T follicular helper cell (primary cell): ENCODE measurements at places on chromosomes 12 and 14.

DNA sequence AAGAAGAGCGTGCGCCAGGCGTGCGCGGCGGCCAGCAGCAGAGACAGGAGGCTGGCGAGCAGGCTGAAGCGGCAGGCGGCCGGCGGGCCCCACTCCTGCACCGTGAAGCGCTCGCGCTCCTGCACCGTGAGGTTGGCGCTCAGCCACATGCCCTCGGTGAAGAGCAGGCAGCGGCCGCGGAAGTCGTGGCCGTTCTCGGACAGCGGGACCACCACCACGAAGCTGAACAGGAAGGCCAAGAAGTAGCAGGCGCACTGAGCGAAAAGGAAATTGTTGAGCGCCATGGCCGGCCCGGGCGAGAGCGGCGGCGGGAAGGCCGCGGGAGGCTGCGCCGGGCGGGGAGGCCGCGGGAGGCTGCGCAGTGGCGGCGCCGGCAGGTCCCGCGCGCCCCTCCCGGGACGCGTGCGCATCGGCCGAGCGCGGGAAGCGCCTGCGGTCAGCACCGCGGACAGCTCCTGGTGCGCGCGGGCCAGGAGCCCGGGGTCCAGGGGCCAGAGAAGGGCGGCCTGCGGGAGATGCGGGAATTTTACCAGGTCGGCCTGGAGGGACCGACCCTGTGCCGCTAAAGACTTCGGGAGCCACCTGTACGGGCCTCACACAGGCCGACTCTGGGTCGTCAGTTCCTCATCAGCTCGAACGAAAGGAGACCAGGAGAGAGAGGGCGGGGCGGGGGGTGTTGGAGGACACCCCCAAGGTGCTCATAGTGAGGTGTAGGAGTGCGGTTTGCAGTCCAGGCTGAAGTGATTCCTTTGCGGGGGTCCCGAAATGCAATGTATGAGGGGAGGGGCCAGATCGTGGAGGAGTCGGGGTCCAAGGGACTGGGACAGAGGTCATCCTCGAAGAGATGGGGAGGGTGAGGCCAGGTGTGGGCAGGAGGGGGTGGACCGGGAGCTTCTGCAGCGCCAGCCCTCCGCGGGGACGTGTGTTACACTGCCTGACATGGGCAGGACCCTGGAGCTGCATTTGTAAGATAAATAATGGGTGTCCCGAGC lies at the start of gene TMEM179:
TSS of gene TMEM179 (minus strand) at position 315 of the 992 bp plus-strand sequence. CDS start at position 284, 31 bp downstream.
- no peak for DNase-seq

DNA sequence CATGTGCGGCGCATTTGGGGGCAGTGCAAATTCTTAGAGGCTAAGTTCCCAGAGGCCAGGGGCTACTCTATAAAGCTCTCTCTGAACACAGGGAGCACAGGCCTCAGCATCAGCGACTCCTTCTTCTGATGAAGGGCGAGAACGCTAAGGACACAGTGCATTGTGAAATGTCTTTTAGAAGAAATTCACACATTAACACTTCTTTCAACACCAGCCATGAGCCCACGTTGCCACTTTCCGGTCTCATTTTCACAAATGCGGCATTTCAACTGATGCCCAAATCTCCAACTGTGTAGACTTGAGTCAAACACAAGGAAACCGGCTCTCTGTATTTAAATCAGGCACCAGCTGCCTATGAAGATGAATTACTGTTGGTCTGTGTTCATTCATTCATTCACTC lies 162.0 kb downstream of the FOXN3 start:
- no peak for DNase-seq

DNA sequence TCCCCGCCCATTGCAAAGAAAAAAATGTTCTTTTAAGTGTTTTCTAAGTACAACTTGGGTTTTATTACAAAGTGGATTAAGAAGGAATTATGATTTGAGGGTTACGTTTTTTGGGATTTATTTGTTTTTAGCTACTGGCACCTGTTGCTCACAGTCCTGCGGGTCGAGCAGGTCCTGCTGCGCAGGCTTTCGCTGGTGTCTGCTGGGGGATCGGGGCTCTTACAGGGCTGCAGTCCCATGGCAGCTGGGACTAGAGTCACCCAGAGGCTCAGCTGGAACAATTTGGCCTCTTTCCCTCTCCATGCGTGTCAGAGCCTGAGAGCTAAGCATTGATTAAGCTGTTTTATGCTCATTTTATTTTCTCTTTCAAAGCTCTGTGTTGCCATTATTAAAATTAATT lies 55.6 kb upstream of the DYNC1H1 start:
- no peak for DNase-seq

DNA sequence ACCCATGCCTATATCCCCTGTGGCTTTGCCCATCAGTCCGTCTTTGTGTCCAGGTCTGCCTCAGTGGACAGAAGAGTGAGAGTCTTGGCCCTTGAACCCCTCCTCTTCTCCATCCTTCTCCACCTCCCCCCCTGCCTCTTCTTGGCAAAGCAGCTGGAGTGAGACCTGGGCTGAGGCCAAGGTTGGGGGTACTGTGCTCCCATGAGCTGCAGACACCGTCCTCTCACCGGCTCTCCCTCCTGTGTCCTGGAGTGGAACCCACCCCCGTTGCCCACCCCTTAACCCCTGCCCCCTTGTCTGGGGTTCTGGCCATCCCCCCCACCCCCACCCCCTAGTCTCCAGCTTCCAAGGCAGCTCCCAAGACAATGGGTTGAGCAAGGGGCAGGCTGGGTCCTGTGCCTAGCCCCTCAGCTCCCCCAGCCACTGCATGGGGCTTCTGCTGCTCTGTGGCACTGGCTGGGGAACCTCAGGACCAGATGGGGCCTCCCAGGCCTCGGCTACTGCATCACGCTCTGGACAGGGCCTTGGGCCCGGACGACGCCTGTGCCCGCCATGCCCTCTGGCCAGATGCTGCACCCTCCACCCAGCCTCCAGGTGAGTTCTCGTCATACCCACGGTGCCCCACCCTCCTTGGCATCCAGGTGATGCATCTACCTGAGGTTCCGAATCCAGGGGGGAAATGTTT lies 35.7 kb downstream of the RTL1 start:
- no peak for DNase-seq

GRCh38 chr12:128687851-128688250 lies 135.9 kb downstream of the SLC15A4 start:
- DNase-seq, result no peak

- no peak for DNase-seq
These were observed 706.5 kb downstream of the MED13L start for GRCh38 chr12:115571027-115571426.

GRCh38 chr12:18402872-18403611 lies 141.7 kb downstream of the PIK3C2G start:
- DNase-seq, result no peak

DNA sequence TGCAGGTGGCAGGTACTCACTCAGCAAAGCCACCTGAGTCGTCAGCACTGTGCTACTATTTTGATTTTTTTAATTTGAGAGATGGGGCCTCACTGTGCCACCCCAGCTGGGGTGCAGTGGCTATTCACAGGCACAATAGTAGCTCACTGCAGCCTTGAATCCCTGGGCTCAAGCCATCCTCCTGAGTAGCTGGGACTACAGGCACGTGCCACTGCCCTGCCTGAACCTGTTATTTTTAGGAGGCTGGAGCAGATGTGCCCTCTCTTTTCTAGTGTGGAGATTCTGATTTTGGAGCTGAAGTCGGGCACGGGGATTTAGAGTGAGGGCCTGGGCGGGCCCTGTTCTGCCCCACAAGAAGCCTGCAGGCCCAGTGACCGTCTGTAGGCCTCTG lies 17.3 kb downstream of the SLC25A47 start:
- DNase-seq, result no peak

DNA sequence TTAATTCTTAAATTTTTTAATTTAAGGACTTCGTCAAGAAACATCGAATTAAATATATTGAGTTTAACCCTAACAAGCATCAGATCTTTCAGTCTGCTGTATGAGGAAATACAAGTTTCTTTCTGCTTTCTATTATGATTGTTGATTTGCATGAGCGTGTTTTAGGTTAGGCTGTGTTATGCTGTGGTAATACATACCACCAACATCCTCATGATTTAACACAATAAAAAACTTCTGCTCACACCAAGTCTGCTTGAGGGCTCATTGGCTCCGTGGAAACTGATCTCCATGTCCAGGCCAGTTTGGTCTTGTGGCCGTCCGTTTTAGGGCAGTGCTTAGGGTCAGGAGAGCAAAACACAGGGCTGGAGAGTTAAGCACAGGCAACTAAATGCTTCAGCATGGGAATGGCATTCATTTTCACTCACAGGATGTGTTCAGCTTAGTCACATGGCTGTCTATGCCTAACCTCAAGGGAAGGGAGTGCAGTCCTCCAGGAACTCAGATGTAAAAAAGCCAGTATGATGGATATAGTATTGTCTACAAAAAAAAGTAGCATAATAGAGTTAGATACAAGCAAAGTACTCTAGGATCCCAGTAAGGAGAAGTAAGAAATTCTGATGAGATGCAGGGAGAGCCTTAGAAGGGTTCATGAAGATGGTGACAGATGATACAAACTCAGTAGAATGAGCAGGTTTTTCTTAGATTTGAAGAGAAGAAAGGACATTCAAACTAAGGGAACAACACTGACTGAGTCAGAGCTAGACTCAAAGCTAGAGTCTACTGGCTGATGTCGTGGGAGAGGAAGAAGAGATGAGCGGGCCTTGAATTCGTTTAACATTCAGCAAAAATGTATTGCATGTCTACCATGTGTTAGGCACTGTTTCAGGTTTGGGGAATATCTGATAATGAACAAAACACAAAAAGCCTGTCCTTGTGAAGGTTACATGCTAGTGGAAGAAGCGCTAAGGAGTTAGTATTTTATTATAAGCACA lies 16.3 kb downstream of the MARK3 start:
- DNase-seq, result no peak

DNA sequence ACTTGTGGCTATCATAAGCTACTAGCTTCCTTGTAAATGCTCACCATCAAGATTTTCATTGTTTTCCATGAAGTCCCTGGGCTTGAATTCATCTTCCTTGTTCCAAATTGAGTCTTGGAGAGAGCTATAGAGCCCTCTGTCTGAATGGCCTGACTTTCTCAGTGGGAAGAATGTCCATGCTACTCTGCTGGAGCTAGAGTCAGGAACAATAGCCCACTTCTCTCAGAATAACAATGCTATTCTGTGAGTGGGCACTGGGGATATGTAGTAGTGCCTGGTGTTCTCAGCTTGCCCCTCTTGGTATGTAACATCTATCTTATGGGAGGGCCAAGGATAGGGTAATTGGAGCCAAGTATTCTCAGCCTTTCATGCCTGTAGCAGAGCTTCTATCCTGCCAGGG lies 127.6 kb upstream of the TRHDE start:
- DNase-seq, result no peak

DNA sequence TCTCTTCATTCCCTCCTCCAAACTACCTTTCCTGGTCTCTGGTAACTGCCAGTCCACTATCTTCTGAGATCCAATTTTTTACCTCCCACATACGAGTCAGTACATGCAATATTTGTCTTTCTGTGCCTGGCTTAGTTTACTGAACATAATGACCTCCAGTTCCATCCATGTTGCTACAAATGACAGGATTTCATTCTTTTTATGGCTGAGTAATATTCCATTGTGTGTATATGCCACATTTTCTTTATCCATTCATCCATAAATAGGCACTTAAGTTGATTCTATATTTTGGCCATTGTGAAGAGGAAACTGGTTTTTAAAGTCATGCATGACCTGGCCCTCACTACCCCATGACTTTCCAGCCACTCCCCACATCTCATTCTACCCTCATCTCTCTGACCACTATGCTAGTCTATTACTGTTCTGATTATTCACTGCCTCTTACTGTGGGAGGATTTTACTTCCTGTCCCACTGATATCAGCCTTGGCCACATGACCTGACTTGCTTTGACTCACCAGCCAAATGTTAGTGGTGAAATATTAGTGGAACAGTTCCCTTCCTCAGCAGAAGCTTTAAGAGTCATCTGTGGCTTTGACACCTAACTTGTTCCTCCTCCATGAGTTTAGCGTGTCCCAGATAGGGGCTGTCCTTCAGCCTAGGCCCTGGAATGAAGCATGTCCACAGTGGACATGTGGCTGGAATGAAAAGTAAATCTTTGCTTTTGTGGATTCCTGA lies 52.2 kb downstream of the GOLGA5 start:
- DNase-seq, result no peak

- no peak for DNase-seq
These were observed 344.2 kb upstream of the RGS6 start for GRCh38 chr14:71588028-71588427.

- no peak for DNase-seq
These were observed 23.2 kb upstream of the PTGDR start for GRCh38 chr14:52244328-52244727.

DNA sequence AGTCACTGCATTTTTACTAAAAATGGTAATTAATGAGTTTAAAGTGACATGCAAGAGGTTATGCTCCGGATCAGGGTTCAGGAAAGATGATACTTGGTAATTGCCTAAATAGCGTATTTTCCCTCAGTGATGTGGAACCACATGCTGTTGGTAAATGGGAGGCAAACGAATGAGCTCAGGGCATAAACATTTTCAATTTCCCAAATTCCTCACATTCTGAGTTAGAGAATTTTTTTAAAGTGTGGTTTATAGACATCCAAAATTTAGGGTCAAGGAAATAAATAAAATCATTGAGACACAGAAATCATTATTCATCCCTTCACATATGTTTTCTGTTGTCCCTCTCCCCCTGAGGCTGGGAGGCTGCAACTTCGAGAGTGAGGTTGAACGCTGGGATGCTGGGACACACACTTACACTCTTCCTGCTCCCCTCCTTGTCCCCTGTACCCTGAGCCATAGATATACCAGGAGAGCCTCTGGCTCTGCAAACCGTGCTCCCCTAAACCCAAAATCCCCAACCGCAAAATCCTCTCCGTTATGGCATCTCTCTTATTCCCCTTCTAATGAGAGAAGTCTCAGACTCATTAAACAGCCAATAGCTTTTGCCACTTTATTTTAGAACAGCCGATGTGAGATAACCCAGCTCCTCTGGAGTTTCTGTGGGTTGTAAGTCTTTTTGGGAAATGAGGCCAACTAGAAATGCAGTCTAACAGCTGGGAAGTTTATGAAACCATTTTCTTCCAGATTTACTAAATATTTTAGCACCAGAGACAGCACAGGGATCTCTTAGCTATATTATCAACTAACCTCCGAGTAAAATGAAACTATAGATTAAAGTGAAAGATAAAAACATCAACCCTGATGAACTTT lies 21.4 kb upstream of the ADGRD1 start:
- DNase-seq, result no peak

- DNase-seq, result no peak
These were observed 70.7 kb upstream of the SSTR1 start for GRCh38 chr14:38137005-38137404.

- no peak for DNase-seq
These were observed 436.9 kb upstream of the TMEM132C start for GRCh38 chr12:127830065-127830460.

- peak; percentile 14 for DNase-seq
These were observed 16.7 kb upstream of the CD163L1 start for GRCh38 chr12:7460375-7461259.
